ENCODE measurements at places on chromosomes 5 and 9.

GRCh38 chr5:91042247-91042935, 340.7 kb downstream of the ARRDC3 start:
- no peak for DNase-seq

DNA sequence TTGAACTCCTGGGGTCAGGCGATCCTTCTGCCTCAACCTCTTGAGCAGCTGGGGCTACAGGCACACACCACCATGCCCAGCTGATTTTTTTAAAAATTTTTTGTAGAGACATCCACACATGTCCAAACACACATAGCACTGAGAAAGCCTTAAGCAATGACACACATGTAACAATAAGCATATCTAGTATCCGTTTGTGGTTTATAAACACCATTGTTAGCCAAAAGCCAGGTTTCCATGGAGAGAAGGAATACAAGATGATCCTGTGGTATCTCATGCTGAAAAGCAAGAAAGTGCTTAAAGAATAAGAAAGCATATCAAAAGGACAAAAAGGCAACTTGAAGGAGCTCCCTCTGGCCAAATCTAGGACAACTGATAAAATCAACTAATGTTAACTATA, 29.7 kb upstream of the SLC1A3 start:
- DNase-seq: no peak

DNA sequence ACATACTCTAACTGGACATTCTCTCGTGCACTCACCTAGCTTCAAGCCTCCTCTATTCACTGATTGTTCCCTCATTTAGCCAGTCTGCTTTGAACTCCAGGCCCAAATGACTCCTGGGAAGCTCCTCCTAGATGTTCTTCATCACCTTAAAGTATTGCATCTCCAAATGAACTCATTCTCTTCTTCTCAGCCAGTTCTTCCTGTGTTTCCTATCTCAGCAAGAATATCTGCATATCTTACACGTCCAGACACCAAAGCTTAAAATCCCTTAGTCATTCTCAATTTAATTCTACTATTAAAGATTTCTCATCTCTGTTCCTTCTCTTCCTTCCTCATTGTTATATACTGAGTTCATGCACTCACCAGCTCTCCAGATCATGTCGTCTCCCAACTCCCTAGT, 118.6 kb upstream of the DAB2 start:
- no peak for DNase-seq

- DNase-seq: no peak
These were observed 24.3 kb upstream of the F2R start for GRCh38 chr5:76691467-76692273.

GRCh38 chr5:89374818-89375521, 492.0 kb upstream of the MEF2C start:
- no peak for DNase-seq

DNA sequence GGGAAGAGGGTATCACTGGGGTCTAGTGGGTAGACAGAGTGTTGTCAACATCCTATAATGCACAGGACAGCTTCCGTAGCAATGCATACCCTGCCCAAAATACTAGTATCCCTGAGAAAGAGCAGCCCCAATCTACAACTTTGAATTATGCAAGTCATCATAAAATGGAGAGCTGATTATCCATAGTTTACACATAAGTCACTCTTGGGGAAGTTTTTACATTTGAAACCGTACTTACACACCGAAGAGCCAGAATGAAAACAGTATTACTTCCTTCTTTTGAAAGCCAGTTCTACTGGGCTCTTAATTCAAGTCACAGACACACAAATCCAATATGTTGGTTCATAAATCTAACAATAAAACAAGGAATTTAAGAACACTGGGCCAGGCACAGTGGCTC, 21.6 kb downstream of the RNF145 start:
- no peak for DNase-seq

- DNase-seq: no peak
These were observed 149.4 kb downstream of the CD180 start for GRCh38 chr5:67047160-67047559.

DNA sequence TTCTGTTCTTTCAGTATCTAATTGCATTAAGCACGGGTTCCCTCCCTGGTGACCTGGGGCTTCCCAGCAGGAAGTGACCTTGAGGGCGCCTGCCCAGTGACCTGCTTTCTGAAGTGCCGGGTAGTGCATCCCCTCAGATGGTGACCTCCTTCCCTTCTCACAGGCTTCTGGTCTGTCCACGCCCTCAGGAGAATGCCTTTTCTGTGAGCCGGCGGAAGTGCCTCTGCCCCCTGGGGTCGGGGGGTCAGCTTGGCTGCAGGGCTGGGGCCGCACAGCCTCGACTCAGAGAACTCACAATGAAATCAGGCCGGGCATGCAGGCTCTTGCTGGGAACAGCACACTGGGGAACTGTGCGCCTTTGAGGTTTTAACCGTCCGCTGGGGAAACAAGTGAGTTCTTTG, 124.5 kb upstream of the PHYKPL start:
- DNase-seq: no peak

GRCh38 chr9:97758334-97758916, 61.3 kb upstream of the XPA start:
- no peak for DNase-seq

DNA sequence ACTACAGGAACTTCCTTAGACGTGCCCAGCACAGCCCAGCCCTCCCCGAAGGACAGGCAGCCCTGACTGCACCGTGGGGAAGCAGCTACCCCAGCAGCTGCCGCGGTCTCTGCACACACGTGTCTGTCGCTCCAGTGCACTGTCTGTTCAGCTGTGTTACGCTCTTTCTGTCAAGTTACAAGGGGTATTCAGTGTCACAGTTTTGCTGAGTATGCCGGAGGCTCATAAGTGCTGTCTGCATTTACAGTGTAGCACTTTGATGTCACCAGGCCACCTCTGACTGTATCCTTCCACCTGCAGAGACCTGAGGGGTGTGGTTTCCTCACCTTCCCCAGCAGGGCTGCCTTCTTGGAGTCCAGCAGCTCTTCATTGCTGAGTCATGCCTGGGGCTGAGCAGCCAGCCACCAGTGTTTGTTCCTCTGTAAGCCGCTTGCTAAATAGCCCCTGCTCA, 126.8 kb downstream of the EHMT1 start:
- DNase-seq: no peak

DNA sequence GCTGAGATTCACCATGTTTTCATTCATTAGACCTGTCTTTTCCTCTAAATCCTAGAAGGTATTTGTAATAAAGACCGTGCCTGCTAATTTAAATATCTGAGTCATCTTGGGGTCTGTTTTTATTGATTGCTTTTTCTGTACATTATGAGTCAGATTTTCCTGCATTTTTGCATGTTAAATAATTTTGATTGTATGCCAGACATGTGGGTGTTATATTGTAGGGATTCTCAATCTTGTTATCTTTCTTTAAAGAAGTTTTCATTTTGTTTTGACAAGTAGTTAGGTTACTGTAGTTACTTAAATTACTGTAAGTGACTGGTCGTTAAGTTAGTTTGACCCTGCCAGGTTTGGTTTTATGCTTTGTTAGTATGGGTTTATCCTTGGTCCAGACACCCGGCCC, 35.1 kb downstream of the EXOSC2 start:
- DNase-seq: no peak

DNA sequence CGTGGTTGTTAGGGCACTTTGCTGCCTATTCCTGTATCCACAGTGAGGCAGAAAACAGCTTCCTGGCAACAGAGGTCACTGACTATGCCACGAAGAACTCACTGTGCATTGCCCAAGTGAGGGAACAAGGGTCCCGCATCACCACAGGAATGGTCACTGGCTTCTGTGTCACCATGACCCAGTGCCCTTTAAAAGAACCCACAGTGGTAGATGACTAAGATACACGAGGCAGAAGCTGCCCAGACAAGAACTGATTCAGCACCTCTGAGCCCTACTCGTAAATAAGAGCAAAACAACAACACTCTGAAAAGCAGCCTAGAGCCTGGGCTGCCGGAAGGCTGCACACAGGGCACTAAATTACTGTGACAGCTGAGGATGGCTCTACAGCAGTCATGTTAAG, 236.6 kb upstream of the RASEF start:
- DNase-seq: no peak

- no peak for DNase-seq
These were observed 1317.0 kb upstream of the ACO1 start for GRCh38 chr9:31067418-31067817.

GRCh38 chr5:160272889-160273288, 39.5 kb downstream of the CCNJL start:
- no peak for DNase-seq

GRCh38 chr5:44860267-44860666, 51.5 kb downstream of the MRPS30 start:
- DNase-seq: no peak

- no peak for DNase-seq
These were observed 48.3 kb downstream of the PALM2AKAP2 start for GRCh38 chr9:109828254-109828653.

DNA sequence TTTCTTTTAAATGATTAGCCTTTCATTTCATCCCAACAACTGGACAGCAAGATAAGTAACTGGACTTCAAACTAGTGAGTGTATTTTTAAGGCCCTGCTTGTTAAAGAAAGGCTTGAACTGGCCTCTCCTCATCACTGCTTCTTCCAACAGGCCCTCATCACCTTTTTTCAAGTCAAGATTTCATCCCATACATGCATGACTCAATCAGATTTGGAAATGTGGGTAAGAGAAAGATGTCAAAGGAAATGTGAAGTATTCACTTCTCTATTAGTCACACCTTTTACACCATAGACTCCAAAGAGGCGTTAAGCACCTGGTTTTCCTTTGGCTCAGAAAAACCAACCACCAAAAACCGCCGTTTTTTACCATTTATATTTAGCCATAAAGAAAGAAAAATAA, 4.9 kb downstream of the NR4A3 start:
- no peak for DNase-seq

DNA sequence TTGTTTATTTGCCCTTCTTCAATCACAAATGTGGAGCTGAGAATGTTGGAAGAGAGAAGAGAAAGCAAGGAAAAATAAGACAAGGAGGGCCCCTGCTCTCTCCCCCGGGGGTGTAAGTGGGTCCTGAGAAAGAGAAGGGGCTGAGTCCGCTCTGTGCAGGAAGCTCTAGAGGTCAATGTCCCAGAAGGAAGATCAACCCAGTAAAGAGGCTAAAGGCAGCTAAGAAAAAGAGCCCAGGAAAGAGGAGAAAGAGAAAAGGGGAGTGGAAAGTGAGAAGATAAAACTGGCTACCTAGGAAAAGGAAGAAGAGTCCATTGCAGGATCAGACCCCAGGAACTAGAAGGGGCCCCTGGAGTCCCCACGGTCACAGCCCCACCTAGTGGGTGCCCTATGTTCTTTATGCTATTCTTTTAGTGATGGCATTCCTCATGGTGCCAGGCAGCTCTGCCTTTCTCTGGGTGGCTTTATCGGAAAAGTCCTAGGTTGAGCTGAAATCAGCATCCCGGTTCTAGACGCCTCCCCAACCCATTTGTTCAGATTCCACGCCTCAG, 583.4 kb downstream of the ACTL7B start:
- DNase-seq: no peak

DNA sequence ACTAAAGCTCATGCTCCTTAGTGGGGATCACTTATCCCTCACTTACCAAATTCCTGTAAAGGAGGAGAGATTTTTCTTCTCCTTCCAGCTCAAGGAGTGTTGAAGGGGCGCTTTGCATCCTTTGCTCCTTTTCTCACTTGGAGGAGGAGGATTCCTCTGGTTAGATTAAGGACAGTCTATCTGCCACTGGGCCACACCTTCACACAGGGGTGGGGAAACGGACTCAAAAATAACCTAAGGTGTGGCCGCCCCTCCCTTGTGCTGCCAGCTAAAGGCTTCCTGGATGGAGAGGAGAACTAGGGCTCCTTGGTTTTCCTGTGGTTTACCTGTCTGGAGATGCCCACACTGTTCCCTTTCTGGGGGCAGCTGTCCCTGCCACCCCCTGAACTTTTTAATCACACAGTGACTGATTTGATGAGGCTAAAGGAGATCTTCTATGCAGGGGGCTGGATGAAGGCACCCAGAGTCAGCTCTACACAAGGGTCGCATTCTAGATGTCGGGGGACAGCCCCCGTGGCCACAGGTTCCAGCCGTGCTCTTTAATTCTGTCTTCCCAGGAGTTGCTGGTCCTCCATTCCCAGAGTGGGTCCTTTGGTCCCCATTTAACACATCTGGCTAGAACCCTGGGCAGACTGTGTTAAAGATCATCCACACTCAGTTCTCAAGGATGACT, 14.4 kb downstream of the GLRX start:
- peak; percentile 28 for DNase-seq

DNA sequence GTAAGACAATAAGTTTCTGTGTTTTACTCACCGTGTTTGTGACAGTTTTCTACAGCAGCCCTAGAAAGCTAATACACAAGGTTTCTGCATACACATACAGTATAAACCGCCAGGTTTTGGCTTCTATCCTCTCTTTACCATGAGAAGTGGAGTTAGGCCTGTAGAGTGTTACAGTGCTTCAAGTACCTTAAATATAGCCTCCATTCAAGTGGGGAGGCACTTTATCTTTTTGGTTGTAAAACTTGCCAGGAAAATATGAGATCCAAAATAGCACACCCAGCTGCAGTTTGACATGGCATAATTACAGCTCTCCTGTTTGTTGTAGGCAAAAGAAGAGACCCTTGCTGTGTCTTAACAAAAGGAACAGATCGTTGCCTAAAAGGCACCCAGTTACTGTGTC, 90.3 kb upstream of the PTPN3 start:
- DNase-seq: no peak

GRCh38 chr5:130874861-130875417, 290.1 kb downstream of the HINT1 start:
- DNase-seq: no peak

- DNase-seq: no peak
These were observed 3.7 kb downstream of the GALNT12 start for GRCh38 chr9:98811051-98811650.

DNA sequence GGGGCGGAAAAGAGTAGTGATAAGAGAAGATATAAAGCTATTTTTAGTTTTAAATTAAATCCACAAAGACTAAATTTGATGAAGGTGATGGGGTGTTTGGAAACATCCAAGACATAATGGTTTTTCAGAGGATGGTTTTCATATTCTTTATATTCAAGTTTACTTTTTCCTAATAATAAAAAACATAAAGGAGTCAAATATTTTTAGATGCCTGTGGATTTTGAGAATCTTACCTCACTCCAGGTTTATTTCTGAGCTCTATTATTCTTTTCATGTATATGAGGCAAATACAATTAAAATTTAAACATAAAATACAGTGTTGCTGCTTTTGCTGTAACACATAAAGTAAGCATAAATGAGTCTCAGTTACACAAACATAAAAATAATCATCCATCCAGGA, 22.2 kb downstream of the MRPS30 start:
- DNase-seq: no peak

- no peak for DNase-seq
These were observed 91.7 kb downstream of the CD180 start for GRCh38 chr5:67104859-67105258.

DNA sequence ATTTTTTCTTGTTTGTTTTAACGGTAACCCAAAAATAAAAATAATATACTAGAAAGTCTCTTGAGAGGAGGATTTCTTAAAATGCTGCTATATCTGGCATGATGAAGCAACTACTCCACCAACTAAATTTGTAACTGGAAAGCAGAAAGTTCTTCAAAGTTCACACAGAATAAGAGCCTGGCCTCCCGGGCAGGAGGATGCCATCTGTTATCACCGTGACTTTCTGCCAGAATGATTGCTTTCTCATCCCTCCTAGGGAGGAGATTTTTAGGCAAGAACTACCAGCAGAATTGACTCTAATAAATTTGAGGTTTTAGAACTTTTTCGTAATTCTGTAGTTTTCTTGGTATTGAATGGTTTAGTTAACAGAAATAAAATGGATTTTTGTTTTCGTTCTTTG, 464.6 kb upstream of the ACTBL2 start:
- DNase-seq: no peak

Data from CD4-positive, CD25-positive, alpha-beta regulatory T cell (primary cell).